ENCODE measurements at places on chromosomes 11 and 22.

GRCh38 chr11:130861283-130861682, 55.0 kb downstream of the SNX19 start:
- DNase-seq, result no peak

DNA sequence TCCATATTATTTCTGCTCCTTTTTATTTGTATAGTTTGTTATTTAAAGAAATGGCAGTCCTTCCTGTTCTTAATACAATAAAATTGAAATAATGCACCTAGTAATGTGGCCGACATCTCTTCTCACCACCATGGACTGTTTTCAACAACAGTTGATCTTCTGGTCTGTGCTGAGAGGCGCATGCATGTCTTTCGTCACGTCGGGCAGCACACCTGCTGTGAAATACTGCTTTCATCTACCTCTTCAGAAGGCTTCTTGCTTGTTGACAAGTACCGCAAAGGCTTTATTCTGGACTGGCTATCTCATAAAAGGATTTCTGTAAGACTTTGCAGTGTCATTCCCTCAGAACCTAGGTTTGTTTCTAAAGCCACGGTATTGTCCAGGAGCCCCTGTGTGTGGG, 13.9 kb upstream of the MYO18B start:
- DNase-seq, result no peak

DNA sequence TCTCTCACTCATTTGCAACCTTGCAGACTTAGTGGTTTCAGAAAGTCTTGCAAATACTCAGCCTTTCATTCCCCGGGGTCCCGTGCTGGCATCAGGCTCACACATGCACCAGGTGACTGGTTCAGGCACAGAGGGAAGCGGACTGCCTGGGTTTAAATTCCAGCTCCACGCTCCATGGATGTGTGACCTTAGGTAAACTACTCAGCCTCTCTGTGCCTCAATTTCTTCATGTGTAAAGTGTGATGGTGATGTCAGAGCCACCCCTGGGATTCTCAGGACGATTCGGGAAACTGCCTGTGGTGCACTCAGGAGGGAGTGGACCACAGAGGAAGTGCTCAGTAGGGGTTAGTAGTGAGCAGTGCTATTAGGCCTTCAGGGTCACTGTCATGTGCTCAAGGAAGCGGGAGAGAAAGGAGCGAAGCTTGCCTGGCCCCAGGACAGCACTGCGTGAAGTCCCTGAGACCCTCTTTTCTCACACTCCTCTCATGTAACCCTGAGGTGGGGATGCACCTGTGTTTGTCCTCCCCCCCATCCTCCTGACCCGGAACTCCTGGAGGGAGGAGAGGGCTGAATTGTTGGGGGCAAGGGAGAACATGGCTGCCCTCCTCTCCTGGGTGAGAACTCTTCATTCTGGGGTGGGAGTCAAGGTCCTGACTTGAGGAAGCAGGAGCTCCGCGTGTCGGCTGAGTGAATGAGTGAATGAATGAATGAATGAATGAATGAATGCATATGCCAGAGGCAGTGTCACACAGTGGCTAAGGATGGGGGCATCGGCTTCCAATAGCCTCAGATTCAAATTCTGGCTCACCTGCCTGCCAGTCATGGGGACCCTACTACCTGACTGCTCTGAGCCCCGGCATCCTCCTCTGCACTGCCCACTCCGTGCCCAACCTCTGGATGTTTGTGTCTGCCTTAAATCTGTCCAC, 14.4 kb upstream of the UPK3A start:
- DNase-seq, result no peak

- DNase-seq, result no peak
Observed at GRCh38 chr11:59918480-59918879, 19.8 kb upstream of the OOSP1 start.

DNA sequence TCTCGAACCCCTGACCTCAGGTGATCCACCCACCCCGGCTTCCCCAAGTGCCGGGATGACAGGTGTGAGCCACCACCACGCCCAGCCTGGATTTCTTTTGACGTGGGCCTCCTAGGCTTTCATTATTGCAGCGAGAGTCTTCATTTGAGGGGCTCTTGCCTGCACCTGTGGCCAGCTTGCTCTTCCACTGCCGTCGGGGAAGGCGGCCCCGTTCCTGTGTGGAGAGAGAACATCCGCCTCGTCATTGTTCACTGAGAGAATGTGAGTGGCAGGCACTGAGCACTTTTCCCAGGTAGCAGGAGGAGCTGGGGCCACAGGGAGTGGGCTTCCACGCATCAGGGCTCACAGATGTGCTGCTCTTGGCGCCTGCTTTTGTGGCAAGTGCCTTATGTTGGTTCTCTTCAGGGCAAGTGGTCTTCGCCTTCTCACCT, 365.0 kb downstream of the TBC1D22A start:
- DNase-seq, result no peak

DNA sequence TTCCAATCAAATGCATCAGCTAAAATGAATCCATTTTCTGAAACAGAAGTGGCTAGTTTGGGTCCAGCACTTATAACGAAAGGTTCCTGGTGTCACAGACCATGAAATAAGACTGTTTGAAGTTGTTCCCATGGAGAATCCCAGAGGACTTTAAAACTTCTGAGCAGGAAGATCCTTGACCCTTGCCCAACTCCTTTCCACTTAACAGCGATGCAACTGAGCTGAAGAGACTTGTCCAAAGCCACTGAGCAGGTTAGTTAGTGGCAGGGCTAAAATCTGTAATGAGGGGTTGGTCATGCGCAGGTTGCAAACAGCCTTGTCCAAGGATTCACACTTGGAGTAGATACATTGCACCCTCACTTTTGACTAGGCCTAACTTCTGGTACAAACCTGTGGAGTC, 1.3 kb downstream of the RAB38 start:
- no peak for DNase-seq

DNA sequence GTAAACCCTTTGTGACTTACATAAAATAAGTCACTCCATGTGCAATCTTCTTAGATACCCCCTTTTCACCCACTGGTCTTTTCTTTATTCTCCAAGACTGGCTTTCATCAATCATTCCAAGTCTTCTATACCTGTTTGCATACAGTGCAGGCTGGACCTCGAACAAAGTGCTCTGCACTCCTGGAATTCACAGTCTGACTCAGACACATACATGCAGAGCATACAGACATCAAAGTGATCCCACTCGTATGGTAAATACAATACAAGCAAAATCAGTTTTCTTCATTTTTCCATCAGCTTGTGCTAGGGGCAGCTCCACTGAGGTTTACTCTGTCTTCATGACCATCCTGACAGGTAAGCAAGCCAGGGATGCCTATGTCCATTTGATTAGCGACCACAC, 16.8 kb upstream of the TMPRSS5 start:
- no peak for DNase-seq

DNA sequence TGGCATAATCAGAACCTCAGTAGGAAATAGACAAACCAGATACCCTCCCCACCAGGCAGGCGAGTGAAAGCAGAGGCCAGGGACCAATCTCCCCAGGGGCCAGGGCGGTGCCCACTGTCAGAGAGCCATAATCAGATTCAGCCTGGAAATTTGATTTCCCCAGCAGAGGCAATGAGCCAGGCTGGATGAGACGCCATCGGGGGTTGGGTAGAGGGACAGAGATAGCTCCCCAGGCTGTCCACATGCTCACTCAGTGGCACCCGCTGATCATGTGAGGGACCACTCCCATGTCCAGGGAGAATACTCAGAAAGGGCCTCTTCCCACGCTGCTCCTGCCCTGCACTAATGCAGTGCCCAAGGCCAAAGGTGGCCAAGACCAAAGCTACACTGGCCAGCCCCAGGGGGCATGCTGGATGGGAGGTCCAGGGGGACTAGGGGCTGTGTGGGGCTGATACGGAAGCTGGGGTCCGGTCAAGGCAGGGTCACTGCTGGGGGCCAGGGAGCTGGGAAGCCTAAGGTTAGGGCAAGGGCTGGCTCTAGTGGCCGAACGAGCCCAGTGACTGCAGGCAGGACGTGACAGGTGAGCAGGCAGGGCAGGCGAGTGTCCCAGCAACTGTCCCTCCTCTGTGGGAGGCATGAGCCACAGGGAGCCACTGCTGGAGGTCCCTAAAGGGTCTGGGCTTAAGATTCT, 19.8 kb downstream of the ARVCF start:
- no peak for DNase-seq

GRCh38 chr11:125379565-125379964, 116.5 kb downstream of the FEZ1 start:
- DNase-seq, result no peak

DNA sequence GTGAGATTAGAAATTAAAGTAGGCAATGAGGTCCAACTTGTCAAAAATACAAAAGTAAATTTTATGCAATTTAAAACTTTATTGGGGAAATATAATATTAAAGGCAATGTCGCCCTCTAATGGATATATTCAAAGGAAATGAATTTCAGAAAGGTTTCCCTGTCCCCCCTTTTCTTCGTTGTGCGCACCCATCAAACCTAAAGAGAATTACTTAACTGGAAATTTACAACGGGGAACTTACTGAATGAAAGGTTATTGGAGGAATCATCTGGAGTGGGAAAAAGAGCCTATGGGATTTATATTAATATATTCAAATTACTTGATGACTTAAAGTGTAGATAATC, 1.7 kb upstream of the ABTB2 start:
- no peak for DNase-seq

- no peak for DNase-seq
Observed at GRCh38 chr11:126444072-126444471, 88.6 kb downstream of the ST3GAL4 start.
